OCI-M1 (cell line): ENCODE measurements at places on chromosomes 7 and 10.

- DNase-seq, result no peak
These were observed 45.4 kb downstream of the C10orf143 start for GRCh38 chr10:130065251-130065650.

GRCh38 chr7:12923971-12924370 is 236.5 kb downstream of the ARL4A start:
- DNase-seq, result no peak

- no peak for DNase-seq
These were observed 54.4 kb downstream of the MTPAP start for GRCh38 chr10:30294476-30295240.

DNA sequence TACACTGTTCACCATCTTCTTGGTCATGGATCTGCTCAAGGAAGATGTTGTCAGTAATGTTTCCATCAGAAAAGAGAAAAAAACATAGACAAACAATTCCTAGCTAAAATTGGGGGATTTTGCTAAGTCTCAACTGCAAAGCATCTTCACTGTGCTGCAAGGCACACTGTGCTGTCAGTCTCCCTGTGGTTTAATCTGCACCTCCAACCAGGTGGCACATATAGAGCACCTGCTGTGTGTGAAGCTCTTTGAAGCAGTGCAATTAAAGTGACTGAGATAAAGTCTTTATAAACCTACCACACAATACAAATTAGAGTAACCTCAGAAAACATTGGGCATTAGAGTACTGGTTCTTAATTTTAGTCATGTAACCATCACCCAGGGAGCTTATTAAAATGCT is 6.3 kb downstream of the NRAP start:
- no peak for DNase-seq

- peak; percentile 68 for DNase-seq
These were observed 110.7 kb downstream of the ZNF467 start for GRCh38 chr7:149662591-149663095.

- no peak for DNase-seq
These were observed 152.1 kb downstream of the ADAM12 start for GRCh38 chr10:126235979-126236851.

GRCh38 chr7:2063563-2064260 is 169.0 kb downstream of the MAD1L1 start:
- DNase-seq, result no peak

GRCh38 chr10:132918617-132919373 is 23.6 kb downstream of the CFAP46 start:
- no peak for DNase-seq

GRCh38 chr7:133027397-133027796 is 54.5 kb downstream of the CHCHD3 start:
- DNase-seq, result no peak

DNA sequence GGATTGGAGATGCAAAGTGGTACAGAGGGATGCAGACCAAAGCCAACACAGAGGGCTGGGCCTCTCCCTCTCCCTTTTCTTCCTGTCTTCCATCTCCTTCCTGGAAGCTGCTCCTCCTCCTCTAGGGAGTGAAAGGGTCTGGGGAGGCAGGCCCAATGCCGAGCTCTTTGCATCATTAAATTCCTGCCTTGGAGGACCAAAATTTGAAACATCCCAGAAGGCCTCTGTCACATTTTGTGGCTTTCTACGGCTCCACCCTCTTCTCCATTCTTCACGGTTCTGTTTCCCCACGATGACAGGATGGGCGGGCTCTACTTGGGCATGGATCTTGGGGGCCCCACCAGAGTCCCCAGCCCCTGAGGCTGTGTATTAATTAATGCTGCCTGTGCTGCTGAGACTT is 76.4 kb downstream of the NEURL1 start:
- no peak for DNase-seq

- no peak for DNase-seq
These were observed 1.8 kb downstream of the LRRC17 start for GRCh38 chr7:102914585-102914984.

- peak; percentile 74 for DNase-seq
These were observed 38.0 kb upstream of the TARP start for GRCh38 chr7:38311329-38311937.

- DNase-seq, result no peak
These were observed at the start of gene ARMC3 for GRCh38 chr10:22927661-22928403. Gene ARMC3 (plus strand): TSS chr10:22928053. CDS start chr10:22931997, 3,944 bp downstream.

DNA sequence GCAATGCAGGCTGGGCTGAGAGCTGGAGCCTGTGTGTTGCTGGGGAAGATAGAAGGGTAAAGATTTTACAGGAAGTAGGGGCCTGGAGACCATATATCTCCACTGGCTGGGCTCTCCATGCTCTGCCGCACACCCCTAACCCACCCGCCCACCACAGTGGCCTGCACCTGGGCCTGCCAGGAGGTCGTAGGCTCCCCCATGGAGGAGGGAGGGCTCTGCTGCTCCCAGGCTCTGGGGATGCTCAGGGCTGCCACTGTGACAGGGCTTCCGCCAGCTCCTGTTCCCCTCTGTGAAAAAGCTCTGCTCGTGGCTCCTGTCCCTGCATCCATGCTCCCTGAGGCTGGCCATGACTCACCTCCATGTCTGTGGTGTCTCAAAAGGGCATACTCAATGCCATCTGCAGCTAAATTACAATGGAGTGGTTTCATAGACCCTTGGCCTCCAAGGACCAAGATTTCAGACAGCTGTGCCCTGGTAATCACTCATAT is 106.0 kb downstream of the CXCL12 start:
- DNase-seq, result no peak

- peak; percentile 12 for DNase-seq
These were observed 101.6 kb downstream of the RAPGEF5 start for GRCh38 chr7:22255342-22255741.

DNA sequence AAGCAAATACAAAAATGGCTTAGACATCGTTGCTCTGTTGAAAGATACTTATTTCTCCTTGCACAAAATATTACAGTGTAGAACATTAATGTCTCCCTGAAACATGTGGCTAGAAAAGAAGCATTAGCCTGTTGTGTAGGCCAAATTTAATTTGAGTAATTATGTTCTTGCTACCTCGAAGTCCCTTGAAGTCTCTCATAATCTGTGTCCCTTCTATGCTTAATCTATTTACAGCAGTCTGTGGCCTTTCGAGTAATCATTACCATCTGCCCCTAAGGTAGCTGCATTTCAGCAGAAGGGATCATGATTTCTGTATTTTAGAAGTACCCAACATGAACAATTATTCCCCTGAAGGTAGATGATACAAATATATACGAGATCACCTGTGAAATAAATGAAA is 615.2 kb downstream of the GRM8 start:
- no peak for DNase-seq

DNA sequence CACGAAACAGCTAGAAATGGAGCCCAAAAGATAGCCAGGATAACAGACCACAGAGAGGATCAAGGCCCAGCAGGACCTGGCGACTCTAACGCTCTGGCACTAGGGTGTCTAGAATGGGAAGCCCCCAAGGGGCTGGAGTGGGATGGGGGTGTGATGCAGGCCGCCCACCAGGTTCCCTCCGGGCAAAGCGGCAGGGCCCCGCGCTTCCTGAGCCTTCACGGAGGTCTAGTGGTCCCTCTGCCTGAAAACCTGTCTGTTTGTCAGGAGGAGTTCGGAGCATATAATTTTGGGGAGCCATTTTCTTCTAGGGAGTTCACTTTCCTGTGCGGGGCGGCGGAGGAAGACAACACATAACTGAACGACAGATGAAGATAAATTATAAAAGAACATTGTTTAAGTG is 48.2 kb upstream of the FXYD4 start:
- no peak for DNase-seq

GRCh38 chr7:2934211-2934731 is 90.2 kb upstream of the GNA12 start:
- no peak for DNase-seq

- no peak for DNase-seq
These were observed 49.4 kb downstream of the RBM33 start for GRCh38 chr7:155693826-155694225.

DNA sequence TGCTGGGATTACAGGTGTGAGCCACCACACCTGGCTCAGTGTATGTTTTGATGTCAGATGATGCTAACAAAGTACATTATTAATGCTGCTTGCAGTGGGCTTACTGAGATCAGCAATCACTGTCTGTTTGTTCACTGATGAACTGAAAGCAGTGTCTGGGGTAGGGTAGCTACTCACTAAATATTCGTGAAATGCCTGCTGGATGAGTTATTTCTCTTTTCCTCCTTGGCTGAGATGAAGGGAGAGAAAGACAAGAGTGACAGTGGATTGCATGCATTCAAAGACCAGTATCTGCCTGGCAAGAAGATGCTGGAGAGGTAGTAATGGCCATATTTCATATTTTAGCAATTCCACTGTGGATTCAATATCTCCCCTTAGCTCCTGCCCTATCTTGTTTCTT is 32.3 kb downstream of the FAM107B start:
- no peak for DNase-seq
